ENCODE measurements at places on chromosomes 16 and 17.

- no peak for DNase-seq
Measured at GRCh38 chr16:1914988-1915387, 3.2 kb downstream of the HS3ST6 start.

DNA sequence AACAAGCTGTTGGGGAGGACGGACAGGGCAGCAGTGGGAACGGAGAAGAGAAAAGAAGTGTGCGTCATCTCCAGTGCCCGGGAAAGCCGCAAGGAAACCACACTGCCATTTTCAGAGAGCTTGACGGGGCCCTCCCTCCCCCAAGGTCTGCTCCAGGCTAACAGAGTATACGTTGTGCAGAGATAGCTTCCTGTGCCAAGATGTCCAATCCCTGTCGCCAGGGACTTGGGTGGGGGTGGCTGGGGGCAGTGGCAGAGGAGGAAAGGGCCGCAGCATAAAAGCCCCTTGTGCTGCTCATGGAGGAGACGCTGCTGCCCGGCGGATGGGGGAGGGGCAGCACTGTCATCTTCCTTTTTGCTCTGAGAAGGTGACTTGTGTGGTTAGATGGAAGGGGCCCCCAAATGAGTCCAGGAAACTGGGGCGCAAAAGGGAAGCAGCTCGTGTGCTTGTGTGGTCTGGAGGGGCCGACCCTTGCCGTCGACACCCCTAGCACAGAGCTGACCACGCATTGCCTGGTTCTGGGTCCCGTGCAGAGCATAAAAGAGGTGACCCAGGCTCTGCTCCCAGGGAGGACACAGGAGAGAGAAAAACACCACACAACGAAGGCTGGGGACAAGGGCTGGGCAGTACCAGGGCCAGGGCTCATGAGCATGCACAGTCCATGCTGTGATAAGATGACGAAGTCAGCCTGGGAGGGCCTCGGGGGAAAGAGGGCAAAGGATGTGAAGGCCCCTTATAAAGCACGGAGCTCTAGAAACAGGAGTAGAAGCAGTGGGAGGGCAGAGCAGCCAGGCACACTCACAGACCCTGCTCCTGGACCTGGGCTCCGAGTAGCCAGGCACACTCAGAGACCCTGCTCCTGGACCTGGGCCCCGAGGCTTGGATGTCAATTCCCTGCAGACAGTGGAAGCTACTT is 372.7 kb downstream of the SLC39A11 start:
- no peak for DNase-seq

DNA sequence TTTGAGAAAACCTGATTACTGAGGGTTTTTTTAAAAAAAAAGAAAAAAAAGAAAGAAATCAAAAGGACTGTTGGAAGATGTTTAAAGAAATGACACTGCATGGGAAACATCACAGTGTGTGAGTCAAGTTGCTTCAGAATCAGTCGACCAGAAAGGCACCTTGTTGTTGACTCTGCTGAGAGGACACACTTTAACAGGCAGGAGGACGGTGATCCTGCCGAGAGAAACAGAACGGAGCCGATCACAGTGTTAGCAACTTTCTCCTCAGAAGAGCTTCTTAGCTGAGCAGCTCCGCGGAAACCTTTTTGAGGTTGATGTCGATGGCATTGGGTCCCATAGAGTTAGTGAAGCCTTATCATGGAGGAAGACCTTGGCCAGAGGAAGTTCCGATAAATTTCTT is 538.7 kb downstream of the RBFOX1 start:
- DNase-seq = no peak

- no peak for DNase-seq
Measured at GRCh38 chr17:80262775-80263244, 2.2 kb downstream of the RNF213 start.

DNA sequence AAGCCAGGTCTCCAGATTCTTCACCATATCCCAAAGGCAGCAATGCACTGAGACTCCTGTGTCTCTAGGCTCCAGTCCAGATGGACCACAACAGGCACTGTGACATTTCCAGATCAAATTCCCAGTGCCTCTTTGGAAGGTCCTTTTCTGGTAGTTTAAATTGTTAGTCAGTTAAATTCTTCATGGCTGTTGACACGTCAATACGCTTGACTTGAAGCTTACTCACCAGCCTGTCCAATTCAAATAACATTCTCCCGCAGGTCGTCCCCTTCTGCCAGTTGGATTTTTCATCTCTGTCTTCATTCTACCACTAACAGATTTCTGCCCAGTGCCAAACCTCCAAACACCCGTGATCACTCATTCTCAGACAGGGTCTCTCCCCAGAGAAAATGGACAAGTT is 86.7 kb downstream of the SHISA9 start:
- DNase-seq = no peak

DNA sequence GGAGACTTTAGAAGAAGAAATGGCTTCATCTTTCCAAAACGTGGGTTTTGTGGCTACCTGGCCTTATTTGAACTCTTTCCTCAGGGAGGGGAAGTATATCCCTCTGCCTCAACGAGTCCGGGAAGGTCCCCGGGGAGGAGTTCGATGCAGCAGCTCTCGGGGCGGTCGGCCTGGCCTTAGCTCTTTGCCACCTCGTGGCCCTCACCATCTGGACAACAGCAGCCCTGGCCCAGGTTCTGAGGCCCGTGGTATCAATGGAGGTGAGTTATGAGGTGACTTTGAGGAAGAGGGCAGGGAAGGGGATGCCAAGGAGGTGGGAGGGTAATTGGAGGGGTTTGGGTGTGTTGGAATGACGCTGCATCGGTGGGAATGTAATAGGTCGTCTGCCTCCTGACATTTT is 7.7 kb downstream of the ATXN2L start:
- DNase-seq = no peak

DNA sequence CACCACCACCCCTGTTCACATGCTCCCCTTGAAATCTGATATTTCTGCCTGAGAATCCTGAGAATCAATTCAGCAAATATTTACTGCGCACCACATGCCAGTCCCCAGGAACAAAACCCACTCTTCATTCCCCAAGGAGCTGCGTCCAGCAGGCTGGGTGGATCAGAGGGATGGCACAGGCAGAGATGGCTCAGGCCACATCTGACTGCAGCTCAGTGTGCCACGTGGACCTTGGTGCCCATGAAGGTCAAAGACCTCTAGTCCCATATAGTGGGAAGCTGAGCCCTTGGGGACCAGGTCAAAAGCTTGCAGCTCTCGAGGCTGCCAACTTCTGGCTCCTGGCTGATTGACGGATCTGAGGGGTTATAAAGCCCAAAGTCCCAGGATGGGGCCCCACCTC is 31.8 kb downstream of the CD300LF start:
- DNase-seq = no peak

DNA sequence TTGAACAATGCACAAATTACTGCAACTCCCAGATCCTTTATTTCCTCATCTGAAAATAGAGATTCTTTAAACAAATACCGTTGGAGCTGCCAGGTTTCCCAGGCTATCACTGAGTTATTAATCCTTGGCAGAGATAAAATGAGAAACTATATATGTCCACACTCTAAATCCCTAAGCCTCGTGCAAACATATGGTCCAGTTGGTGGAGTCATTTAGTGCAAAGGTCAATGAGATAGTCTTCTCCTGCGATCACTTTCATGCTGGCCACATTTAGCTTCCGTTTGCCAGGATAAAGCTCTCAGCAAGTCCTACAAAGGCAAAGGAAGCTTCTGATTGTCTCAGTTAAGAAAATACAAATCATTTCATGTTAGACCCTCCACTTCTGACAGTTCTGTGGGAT is 11.0 kb downstream of the GRIN2A start:
- DNase-seq = no peak

DNA sequence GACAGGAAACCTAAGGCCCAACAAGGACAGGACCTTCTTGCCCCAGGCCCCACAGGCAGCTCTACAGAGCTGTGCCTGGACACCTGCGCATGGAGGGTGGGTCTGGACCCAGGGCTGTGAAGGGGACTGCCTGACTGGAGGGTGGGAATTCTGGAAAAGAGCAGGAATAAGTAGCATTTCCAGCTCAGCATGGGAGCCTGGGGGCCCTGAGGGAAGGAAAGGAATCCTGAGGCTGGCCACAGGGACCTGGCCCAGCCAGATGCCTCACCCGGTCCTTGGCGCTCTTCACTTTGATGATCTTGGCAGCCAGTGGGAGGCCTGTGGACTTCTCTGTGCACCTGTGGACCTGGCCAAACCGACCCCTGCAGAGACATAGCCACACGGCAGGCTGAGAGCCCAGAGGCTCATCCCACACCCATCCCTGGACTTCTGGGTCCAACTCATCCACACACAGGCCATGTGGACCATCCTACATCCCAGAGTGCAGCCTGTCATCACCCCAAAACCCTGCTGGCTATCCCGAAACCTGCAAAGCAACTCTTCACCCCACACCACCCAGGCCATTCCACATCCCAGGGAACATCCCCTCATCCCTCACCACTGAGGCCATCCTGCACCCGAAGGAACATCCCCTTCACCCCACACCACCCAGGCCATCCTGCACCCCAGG is 18.7 kb downstream of the MYLK3 start:
- DNase-seq = no peak

DNA sequence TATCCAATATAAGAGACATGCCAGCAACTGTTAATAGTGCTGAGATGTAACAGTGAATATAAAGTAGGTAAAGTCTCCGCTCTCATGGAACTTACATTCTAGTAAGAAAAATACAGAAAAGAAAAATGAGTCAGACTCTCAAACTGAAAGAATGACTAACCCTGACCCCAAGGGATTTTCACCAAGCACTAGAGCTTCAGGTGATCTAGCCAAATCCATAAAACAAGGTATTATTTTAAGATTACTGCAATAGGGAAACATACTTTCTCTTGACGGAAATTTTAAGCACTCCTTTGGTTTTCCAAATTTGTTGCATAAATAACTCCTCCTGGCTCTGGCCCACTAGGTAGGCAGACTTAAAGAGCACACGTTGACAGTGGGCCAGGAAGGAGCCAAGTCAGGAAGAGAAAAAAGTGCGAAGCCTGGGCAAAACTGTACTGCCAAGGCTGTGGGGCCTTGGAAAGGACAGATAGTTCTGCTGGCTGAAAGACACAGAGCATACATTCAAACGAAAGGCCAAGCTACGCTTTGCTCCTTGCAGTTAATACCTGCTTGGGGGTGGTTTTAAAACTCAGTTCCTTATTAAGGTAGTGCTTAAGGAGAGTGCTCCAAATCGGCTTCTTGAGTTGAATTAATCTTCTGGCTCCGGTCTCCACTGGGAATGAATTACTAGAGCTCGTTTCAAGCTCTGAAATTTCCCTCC is 1.4 kb downstream of the GOT2 start:
- peak; percentile 15 for DNase-seq

- DNase-seq = no peak
Measured at GRCh38 chr16:67773099-67773498, 33.3 kb downstream of the RANBP10 start.

GRCh38 chr16:80946481-80946880 is 60.2 kb downstream of the CMC2 start:
- DNase-seq = no peak

DNA sequence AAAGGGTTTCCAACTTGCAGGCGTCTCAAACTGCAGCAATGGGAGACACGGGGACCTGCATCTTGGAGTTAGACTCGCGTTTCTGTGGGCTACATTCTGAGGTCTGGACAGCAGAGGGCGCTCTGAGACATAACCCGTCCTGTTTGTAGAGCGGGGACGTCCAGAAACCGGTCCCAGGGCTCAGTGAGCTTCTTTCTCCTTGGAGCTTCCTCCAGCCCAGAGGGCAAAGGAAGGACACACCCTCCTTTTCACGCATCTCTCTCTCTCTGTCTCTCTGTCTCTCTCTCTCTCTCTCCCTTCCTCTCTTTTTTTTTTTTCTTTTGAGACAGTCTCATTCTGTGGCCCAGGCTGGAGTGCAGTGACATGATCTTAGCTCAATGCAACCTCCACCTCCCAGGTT is 19.8 kb downstream of the COX4I1 start:
- peak; percentile 45 for DNase-seq

- no peak for DNase-seq
Measured at GRCh38 chr17:13833921-13834320, 232.2 kb upstream of the HS3ST3A1 start.

DNA sequence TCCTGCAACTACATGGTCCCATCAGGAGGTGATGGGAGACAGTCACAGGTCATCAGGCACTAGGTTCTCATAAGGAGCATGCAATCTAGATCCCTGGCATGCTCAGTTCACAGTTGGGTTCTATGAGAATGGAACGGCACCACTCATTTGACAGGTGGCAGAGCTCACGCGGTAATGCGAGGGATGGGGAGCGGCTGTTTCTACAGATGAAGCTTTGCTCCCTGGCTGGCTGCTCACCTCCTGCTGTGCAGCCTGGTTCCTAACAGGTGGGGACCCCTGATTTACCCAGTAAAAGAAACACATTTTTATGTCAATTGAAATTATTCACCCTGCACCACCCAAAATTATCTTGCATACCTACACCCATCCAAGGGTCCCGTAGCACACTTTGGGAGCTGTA is 42.7 kb upstream of the ZNHIT3 start:
- no peak for DNase-seq

- no peak for DNase-seq
Measured at GRCh38 chr17:36848008-36848902, 89.0 kb upstream of the LHX1 start.

GRCh38 chr16:75687361-75687760 is 10.6 kb upstream of the CPHXL2 start:
- DNase-seq = no peak

DNA sequence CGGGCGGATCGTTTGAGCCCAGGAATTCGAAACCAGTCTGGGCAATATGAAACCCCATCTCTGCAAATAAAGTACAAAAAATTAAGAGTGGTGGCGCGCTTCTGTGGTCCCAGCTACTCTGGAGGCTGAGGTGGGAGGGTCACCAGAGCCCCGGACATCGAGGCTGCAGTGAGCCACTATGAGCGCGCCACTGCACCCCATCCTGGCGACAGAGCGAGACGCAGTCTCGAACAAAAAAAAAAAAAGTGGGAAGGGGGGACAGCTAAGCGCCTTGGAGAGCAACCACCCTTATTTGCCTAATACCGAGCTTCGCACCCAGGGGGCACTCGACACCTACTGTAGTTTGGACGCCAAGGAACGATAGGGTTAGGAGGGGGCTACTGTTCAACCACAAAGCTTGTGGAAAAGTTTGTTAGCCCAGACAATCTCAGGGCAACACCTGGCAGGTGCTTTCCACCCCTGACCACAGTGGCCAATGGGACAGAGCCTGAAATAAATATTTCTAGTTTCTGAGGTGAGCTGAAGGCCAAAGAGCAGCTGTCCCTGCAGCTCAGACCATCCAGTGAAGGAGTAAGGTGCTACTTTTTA is 847 bp upstream of the PSMC3IP start:
- peak; percentile 65 for DNase-seq

GRCh38 chr16:31093132-31093703 is 1.4 kb downstream of the VKORC1 start:
- DNase-seq = no peak

DNA sequence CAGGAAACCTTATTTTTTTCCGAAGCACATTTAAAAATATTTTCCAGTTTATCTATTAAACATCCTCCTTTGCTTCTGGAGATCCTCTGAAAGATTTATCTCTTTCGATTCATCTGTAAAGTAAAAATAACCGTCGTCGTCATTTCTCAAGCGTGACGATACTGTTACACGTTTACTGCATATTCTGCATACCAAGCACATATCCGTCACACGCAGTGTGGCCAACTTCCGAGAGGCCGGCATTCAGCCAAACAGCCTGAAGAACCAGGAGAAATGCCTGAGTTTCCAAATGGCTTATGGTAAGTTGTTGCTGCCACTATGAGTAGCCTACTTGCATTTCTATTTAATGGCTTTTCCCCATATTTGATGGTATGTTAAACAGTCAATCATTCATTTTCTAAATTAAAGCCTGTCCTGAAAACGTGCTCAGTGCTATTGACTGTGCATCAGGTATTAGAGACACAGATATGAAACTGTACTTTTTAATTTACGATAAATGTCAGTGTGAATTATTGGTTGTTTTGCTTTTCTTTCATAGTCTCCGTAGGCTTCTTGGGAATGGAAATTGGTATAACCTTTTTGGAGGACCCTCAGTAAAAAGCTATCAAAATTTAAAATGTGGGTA is 275.7 kb downstream of the WWOX start:
- DNase-seq = no peak
